IMR-90 (cell line): ENCODE measurements at places on chromosomes 3 and 15. TPM values are rescaled to one million over a fixed set of nuclear protein-coding genes. Genes with fewer than 3 reads are reported as not detected.

The TBC1D5 gene
- polyA plus RNA-seq, result 16.1 and 16.4 TPM in 2 replicates

The GOLGA8K gene
- polyA plus RNA-seq, result not detected in 2 replicates

DNA sequence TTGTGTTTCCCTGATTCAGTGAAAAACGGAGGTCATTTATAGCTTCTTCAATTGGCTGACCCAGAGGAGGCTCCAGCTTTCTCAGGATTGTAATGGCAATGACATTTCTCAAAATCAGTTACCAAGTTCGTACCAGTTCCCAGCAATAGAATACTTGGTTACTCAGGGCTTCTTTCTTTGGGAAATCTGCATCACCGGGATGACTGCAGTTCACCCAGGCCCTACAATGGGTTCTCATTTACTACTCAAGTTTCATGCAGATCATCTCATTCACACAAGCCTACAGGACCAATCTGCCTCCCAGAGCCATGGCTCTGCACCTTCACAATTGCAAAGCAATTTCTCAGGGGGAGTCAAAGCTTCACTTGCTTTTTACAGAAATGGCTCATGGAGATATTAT, 109.6 kb downstream of the FHIT start:
- no peak for DNase-seq

- DNase-seq, result no peak
These were observed 18.7 kb upstream of the TRMT10C start for GRCh38 chr3:101542957-101543356.

GRCh38 chr3:123634149-123635051, 49.5 kb upstream of the HACD2 start:
- peak; percentile 44 for DNase-seq

DNA sequence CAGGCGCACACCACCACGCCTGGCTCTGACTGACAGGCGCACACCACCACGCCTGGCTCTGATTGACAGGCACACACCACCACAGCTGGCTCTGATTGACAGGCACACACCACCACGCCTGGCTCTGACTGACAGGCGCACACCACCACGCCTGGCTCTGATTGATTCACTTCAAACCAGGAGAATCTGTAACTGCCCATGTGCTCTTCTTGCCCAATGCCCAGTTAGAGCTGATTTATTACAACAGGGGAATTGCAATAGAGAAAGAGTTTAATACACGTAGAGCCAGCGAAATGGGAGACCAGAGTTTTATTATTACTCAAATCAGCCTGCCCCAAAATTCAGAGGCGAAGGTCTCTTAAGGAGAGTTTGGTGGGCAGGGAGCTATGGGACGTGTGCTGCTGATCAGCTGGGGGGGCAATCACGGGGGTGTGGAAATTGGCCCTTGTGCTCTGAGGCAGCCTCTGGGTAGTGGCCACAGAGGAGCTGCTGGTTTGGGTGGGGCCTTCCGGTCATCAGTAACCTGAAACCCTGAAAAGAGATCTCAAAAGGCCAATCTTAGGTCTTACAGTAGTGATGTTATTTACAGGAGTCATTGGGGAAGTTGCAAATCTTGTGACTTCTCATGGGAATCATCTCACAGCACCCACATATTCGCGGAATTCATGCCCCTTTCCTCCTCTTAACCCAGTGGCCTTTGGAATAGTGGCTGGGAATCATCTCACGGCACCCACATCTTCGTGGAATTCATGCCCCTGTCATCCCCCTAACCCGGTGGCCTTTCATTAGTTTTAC, 63.8 kb upstream of the TFRC start:
- DNase-seq, result peak; percentile 12
